ENCODE measurements at places on chromosomes 5 and 9. TPM values are rescaled to one million over a fixed set of nuclear protein-coding genes. Genes with fewer than 3 reads are reported as not detected.

AMBP gene
- 0.08 TPM for total RNA-seq

HCN1 gene
- 0.30 TPM for total RNA-seq

TRAF1 gene
- 1.6 TPM for total RNA-seq

APC gene
- 41.9 TPM for total RNA-seq

INSL4 gene
- total RNA-seq = not detected

CARD9 gene
- 0.53 TPM for total RNA-seq

MELK gene
- total RNA-seq = 12.3 TPM

PURA gene
- 21.7 TPM for total RNA-seq

CLTA gene
- 185 TPM for total RNA-seq

FBN2 gene
- total RNA-seq = 0.38 TPM

CATSPER3 gene
- not detected for total RNA-seq

GABRA6 gene
- total RNA-seq = not detected

PCDHGA4 gene
- total RNA-seq = 3.2 TPM

TMEM141 gene
- total RNA-seq = 88.0 TPM

ADRB2 gene
- 1.1 TPM for total RNA-seq

GLRA1 gene
- total RNA-seq = not detected

DROSHA gene
- 39.7 TPM for total RNA-seq

LCN1 gene
- total RNA-seq = not detected

STK32A gene
- total RNA-seq = 0.82 TPM

C9orf78 gene
- 44.6 TPM for total RNA-seq

SAXO1 gene
- total RNA-seq = 0.08 TPM

RMRP gene
- total RNA-seq = 21,628 TPM

PCDHB13 gene
- 0.59 TPM for total RNA-seq

COL15A1 gene
- 130 TPM for total RNA-seq
